ENCODE measurements at places on chromosomes 5 and 9. TPM values are rescaled to one million over a fixed set of nuclear protein-coding genes. Genes with fewer than 3 reads are reported as not detected.

The RETREG1 gene
- total RNA-seq = under 0.01 TPM

The COL15A1 gene
- 6.2 TPM for total RNA-seq

The CD274 gene
- total RNA-seq = 5.1 TPM

The GFI1B gene
- not detected for total RNA-seq

The DNM1 gene
- total RNA-seq = 0.54 TPM

The TEK gene
- 10.5 TPM for total RNA-seq

The TRPM6 gene
- 0.32 TPM for total RNA-seq

The TLX3 gene
- not detected for total RNA-seq

The TMEM174 gene
- not detected for total RNA-seq

The TSTD2 gene
- 12.0 TPM for total RNA-seq

The FOXD4L5 gene
- total RNA-seq = not detected

The FOXD4 gene
- not detected for total RNA-seq

The EPB41L4B gene
- 1.8 TPM for total RNA-seq

The NR2F1-AS1 gene
- total RNA-seq = 19.0 TPM

The IL13 gene
- total RNA-seq = not detected

The ENTPD2 gene
- total RNA-seq = not detected

The HTR4 gene
- total RNA-seq = not detected

The LHX3 gene
- total RNA-seq = not detected

The OLFM1 gene
- total RNA-seq = 2.7 TPM

The LRRC19 gene
- total RNA-seq = not detected

The EGFLAM gene
- 1.6 TPM for total RNA-seq

The PHF24 gene
- total RNA-seq = not detected

The ZNF608 gene
- total RNA-seq = 10.3 TPM

The TRIM23 gene
- total RNA-seq = 7.8 TPM

The PAX5 gene
- not detected for total RNA-seq

The BAAT gene
- not detected for total RNA-seq

The APC gene
- total RNA-seq = 32.0 TPM

The TTLL11 gene
- total RNA-seq = 5.5 TPM

The UCK1 gene
- total RNA-seq = 34.5 TPM

The MARCHF3 gene
- total RNA-seq = 9.0 TPM

The NOL8 gene
- total RNA-seq = 28.2 TPM

The SHISAL2B gene
- not detected for total RNA-seq

The FCHSD1 gene
- 15.3 TPM for total RNA-seq

The CTXN3 gene
- not detected for total RNA-seq

The CDHR2 gene
- not detected for total RNA-seq

The KCTD16 gene
- total RNA-seq = 0.90 TPM

The EQTN gene
- not detected for total RNA-seq

The TRMT10B gene
- total RNA-seq = 3.6 TPM

The MAML1 gene
- total RNA-seq = 12.5 TPM

The GNAQ gene
- total RNA-seq = 31.2 TPM

The SCGB3A2 gene
- not detected for total RNA-seq

The ANKRD34B gene
- not detected for total RNA-seq

The SLC35A4 gene
- total RNA-seq = 27.2 TPM

The JAKMIP2 gene
- not detected for total RNA-seq

Data from cardiac atrium fibroblast (primary cell).